CD4-positive, alpha-beta T cell treated with Interleukin-10 for 1 hour (primary cell): ENCODE measurements at places on chromosomes 13 and 19.

DNA sequence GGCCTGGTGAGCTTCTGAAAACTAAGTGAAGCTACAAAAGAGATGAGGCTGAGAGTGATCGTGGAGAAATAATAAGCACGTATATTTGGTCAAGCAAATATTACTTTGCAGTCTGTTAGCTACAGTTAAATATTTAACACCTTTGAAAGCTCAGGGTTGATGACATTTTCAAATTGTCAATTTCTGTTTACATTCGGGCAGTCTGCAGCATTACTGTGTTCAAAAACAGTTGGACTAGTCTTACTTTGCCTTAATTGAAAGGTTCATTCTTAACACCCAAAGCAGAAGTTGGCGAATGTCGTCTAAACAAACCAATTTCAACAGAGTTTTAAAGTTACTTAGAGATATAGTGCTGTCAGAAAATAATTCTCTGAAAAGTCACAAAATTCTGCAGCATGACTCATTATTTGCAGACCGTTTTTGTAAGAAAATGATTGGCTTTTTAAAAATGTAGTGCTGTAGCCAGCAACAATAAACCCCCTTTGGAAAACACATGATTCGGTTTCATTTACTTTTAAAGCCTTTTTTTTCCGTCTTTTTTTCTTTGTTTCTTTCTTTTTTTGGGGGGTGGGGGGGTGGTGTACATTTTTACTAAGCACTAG, 549.0 kb downstream of the GPC6 start:
- no peak for DNase-seq

DNA sequence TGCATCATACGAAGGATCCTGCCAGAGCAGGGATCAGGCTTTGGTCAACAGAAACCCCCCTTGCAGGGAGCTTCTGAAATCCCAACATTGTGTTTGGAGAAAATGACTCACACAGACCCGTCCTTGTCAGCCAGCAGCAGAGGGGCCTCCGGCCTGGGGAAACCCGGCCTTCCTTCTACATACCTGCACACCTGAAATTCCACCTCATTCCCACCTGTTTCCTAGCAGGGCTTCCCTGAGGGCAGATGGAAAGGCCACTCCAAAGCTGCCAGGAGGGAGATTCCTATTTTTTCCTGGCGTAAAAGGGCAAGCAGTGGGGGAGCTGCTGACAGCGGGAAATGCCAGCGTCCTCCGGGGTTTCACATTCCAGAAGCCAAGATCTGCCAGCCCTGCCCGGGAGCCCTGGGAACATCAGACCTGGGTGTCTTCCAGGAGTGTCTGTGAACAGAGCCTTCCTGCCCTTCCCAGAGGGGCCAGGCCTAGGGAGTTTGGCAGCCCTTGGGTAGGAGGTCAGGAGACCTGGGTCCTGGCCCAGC, 3.0 kb upstream of the IGFL1 start:
- DNase-seq = no peak

DNA sequence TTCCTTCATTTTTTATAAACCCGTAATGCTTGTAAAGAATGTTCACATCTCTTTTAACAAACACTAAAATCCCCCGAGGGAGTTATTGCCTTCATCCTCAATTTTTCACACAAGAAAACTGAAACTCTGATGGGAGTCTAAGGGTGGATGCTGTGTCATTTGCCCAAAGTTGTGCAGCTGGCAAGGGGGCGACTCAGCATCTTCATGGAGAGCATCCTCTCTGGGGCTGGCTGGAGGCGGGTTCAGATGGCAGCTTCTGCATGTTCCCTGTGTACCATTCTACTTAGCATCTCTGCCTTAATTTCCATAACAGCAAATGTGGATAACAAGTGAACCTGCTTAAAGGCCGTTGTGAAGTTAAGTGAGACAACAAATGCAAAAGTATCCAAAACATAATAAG, 256.4 kb downstream of the IRS2 start:
- DNase-seq = no peak

- no peak for DNase-seq
These were observed 11.8 kb downstream of the NLRP12 start for GRCh38 chr19:53812335-53812734.

DNA sequence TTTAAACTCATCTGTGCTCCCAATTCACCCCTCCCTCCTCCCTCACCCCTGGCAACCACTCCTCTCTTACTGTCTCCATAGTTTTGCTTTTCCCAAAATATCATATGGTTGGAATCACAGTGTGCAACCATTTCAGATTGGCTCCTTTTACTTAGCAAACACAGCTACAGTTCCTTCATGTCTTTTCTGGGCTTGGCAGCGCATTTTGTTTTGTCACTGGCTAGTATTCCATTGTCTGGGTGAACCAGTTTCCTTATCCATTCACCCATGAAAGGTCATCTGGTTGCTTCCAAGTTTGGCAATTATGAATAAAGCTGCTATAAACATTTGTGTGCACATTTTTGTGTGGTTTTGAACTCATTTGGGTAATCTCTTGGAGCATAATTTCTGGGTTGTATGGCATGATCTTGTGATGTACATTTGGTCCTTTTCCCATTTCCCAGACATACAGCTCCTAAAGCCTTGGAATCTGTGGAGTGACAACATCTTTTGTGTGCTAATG, 23.9 kb upstream of the GAS6 start:
- DNase-seq = no peak

DNA sequence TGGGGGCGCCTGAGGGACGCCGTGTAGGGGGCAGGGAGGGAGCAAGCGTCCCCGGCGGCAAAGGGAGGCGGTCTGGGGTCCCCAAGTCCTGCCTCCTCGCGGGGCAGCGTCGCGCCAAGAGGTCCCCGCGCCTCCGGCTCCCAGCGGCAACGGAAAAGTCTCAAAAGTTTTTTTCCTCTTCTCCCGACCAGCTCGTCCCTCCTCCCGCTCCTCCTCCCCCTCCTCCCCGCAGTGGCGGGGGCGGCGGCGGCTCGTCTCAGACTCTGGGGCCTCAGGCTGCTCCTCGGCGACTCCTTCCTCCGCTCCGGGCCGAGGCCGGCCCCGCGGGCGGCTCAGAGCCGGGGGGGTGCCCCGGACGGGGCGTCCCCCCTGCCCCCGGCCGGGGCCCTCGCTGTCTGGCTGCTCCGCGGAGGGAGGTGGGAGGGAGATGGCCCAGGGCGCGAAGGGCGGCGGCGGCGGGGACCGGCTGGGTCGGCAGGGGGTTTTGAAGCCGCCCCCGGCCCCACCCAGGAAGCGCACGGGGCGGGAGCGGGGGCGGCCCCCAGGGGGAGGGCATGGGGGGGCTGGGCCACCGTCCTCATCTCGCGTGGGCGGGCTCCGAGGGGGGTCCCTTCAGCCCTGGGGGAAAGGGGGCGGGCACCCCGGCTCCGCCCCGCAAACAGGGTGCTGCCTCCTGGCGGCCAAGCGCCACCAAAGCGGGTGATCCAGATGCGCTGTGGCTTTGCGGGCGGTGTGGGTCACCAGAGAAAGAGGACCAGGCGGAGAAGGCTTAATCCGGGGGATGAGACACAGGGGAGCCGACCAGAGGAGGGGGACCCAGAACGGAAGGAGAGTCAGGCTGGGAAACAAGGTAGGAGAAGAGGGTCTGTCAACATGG, at the start of gene TGFB1:
Gene TGFB1, minus strand, starts transcription at position 457 of the 877 bp plus-strand sequence. CDS start 878 bp downstream, outside the sequence.
- DNase-seq = peak; percentile 96

- no peak for DNase-seq
These were observed 37.9 kb downstream of the SOX1 start for GRCh38 chr13:112104881-112105234.

DNA sequence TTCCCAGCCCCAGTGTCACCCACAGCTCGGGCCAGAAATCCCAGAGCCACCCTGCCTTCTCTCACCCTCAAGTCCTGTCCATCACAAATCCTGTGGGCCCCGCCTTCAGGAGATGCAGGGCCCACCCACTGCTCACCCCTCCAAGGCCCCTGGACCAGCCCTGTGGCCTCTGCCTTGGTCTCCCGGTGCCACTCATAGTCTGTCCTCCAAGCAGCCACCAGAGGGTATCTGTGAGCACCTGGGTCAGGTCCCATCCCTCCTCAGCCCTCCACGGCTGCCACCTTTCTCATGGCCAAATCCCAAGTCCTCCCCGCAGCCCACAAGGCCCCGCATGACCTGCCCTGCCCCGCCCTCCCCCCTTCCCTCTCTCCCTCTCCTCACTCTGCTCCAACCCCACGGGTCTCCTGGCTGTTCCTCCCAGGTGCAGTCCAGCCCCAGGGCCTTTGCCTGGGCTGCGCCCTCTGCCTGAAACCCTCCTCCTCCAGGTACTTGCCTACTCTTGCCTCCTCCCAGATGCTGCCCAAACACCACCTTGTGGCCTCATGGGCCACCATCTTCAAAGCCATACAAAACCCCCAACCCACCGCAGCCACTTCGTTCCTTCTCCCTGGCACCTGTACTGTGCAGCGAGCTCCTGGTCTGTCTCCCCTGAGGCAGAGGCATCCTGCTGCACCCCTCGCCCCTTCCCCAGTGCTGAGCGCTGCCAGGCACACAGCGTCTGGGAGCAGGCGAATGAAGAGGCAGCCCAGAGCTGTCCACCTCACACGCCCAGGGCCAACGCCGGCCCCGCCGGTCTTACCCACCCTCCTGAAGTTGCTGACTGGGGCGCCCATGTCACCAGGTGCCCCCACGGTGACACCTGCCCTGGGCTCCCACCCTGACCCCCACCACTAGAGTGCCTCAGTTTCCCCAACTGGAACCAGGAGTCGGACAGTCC, 13.2 kb upstream of the UQCR11 start:
- DNase-seq = peak; percentile 30
